ENCODE measurements at places on chromosomes 3 and 15.

GRCh38 chr3:58539626-58540025 lies 2.6 kb upstream of the ACOX2 start:
- no peak for DNase-seq

GRCh38 chr15:73660455-73660854 lies 23.7 kb upstream of the CD276 start:
- no peak for DNase-seq

DNA sequence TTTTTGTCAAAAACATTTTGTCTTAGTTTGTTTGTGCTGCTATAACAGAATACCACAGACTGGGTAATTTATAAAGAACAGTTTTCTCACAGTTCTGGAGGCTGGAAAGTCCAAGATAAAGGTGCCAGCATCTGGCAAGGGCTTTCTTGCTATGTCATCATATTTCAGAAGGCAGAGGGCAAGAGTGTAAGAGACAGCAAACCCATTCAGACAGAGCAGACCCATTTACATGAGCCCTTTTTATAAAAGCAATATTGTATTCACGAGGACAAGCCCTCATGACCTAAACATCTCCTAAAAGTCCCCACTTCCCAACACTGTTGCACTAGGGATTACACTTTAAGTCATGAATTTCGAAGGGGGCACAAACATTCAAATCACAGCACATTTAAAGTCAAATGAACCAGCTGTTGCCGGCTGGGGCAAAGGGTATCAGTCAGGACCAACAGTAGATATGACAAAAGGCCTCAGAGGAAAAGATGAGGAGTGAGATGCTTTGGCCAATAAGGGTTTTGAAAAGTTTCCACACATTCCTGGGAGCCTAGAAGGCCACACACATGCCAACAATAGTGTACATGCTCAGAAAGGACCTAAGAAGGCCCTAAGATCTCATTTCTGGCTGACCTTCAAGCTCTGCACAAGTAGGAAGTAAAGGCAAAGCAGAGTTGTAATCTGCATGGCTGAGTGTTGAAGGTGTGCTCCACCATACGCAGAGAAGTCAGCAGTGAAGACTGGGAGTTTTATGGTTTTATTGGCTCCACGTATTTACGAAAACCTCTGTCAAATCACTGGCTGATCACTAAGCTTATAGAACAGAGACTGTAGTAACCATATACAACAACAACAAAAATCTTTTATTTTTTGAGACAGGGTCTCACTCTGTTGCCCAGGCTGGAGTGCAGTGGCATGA lies 37.9 kb downstream of the UQCC5 start:
- DNase-seq = no peak

DNA sequence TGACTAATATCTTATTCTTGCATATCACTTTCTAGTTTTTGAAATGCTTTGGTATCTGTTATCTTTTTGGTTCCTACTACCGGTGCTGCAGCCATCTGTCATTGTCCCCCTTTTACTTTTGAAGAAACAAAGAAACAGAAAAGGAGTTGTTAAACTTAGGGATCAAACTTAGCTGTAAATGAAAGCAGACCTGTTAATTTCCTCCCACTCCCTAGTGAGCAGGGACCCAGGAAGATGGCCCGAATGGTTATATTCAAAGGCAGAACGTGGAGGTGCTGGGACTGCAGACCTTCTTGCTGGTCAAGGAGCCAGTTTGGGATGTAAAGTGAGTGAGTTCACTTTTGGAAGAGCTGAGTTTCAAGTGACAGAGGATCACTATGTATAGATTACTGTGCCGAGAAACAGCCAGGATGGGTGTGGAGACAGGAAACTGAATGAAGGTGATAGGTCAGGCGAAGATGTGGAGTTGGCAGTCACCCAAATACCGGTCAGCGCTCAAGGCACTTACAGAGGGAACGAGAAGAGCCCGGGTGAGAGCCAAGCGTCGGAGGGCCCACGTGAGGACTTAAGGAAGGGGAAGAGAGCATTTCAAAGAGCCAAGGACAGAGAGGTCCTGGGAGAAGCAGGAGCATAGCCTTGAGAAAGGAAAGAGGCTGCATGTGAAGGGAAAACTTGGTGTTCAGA lies 20.1 kb downstream of the KBTBD8 start:
- DNase-seq = no peak

DNA sequence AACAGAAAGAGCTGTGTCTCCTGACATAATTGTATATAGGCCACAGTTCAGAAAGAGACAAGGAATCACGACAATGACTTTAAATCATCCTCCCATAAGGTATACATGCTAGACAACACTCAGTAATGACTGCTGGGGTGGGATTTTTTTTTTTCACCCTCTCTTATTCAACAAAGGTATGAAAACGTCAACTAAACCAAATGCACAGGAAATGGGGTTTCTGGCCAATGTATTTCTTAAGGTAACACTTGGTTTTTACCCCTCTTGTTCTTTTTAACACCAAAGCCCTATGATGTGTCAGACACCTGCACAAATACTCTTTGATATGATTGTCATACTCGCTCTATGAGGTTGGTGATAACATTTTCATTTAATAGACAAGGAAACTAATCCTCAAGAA lies 78.3 kb downstream of the MCF2L2 start:
- DNase-seq = no peak

GRCh38 chr15:91880373-91880772 lies 26.9 kb downstream of the SLCO3A1 start:
- DNase-seq = no peak

- DNase-seq = no peak
These were observed 905 bp downstream of the HOMER2 start for GRCh38 chr15:82951472-82952157.

GRCh38 chr15:90660195-90660998 lies 56.7 kb upstream of the BLM start:
- peak; percentile 91 for DNase-seq

DNA sequence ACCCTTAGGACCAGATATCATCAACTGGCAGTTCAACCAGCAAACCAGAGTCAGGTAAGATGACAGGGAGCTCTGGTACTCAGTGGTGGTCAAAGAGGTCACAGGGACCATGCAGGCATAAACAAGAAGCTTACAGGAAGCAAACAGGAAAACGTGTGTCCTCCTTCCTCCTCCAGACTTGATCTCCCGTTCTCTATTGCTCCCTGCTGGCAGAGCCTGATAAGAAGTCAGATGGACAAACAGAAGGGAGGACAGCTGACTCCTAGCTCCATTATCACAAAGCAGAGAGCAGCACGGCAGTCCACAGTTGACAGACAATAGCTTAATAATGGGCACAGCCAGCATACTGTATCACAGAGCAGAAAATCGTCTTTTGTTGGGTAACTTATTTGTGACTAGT lies 156.5 kb upstream of the SLC2A2 start:
- DNase-seq = no peak

DNA sequence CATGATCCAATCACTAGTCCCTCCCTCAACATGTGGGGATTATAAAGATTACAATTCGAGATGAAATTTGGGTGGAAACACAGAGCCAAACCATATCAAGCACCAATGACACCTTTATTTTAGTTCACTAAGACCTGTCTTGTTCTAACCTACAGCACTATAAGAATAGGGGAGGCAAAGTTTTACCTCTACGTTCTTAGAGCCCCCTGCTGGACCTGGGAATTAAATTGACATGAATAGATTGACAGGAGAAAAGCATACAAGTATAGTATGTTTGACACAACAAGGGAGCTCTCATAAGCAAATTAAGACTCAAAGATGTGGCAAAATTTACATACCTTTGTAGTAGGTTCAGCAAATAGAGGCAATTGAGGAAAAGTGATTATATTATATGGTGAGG lies 974.4 kb upstream of the ALCAM start:
- DNase-seq = no peak

- DNase-seq = no peak
These were observed 3.6 kb upstream of the GLCE start for GRCh38 chr15:69156736-69157381.

DNA sequence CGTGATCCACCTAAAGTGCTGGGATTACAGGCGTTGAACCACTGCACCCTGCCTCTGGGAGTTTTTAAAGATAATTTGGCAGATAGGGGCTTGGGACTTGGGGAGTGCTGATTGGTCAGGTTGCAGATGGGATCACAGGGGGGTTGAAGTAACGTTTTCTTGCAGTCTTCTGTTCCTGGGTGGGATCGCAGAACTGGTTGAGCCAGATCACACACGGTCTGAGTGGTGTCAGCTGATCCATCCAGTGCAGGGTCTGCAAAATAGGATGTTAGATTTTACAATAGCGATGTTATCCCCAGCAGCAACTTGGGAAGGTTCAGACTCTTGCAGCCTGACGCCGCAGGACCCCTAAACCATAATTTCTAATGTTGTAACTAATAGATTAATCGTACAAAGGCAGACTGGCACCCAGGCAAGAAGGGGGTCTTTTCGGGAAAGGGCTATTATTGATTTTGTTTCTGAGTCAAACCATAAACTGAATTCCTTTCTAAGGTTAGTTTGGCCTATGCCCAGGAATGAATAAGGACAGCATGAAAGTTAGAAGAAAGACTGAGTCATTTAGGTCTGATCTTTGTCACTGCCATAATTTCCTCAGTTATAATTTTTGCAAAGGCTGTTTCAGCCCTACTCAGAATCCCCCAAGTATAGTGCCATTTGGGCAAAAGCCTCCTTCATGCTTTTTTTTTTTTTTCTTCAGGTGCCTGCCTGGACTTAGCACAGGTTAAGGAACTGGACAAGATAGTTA lies 1.5 kb upstream of the CA12 start:
- DNase-seq = no peak

DNA sequence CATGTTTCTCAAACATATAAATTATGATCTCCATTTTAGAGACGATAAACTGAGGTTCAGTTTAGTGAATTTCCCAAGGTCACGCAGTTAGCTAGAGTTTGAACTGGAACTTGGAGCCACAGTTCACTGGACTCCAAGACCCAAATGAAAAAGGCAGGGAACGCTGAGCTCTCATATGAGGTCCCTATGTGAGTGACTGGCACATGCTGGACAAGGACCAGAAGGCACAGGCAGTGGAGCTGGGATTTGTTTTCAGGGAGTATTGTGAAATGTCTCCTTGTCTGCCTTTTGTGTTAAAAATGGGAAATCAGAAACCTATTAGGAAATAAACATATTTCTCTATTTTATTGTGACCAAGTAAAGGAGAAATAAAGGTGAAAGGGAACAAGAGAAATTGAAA lies 63.5 kb downstream of the MESD start:
- no peak for DNase-seq

- no peak for DNase-seq
These were observed 187.5 kb downstream of the FNDC3B start for GRCh38 chr3:172226831-172227230.

GRCh38 chr3:65145680-65146079 lies 457.9 kb upstream of the ADAMTS9 start:
- DNase-seq = no peak

GRCh38 chr15:98390946-98391530 lies 257.3 kb upstream of the IGF1R start:
- no peak for DNase-seq

DNA sequence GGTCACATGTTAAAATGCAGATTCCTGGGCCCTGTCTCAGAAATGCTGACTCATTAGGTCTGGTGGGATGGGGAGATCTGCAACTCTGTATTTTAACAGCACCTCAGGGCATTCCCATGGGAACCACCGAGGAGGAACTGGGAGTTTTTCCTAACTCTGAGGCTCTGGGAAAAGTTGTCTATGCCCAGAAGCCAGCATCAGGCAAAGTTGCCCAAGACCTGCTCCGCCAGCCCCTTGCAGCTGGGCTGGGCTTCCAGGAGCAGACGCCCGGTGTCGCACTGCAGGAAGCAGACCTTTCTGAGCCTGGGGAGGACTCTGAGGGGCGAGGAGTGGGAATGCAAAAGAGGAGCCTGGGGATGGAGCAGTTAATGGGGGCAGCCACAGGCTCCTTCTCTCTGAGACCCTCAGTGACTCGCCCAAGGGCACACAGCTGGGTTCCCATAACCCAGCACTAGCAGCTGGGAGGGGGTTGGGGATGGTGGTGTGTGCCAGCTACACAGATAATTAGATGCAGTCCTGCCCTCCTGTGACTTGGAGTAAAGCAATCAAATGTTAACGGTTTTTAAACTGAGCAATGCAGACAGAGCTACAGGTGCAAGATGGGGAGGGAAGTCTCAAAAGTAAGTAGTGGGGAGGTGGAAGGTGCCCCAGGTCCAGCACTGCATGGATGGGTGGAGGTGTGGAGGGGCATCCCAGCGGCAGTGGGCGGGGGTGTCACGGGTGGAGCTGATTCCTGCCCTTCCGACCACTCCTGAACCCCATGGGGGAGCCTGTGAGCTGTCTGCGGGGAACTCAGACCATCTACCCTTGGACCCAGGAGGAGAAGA lies 100.4 kb downstream of the LSM3 start:
- no peak for DNase-seq

DNA sequence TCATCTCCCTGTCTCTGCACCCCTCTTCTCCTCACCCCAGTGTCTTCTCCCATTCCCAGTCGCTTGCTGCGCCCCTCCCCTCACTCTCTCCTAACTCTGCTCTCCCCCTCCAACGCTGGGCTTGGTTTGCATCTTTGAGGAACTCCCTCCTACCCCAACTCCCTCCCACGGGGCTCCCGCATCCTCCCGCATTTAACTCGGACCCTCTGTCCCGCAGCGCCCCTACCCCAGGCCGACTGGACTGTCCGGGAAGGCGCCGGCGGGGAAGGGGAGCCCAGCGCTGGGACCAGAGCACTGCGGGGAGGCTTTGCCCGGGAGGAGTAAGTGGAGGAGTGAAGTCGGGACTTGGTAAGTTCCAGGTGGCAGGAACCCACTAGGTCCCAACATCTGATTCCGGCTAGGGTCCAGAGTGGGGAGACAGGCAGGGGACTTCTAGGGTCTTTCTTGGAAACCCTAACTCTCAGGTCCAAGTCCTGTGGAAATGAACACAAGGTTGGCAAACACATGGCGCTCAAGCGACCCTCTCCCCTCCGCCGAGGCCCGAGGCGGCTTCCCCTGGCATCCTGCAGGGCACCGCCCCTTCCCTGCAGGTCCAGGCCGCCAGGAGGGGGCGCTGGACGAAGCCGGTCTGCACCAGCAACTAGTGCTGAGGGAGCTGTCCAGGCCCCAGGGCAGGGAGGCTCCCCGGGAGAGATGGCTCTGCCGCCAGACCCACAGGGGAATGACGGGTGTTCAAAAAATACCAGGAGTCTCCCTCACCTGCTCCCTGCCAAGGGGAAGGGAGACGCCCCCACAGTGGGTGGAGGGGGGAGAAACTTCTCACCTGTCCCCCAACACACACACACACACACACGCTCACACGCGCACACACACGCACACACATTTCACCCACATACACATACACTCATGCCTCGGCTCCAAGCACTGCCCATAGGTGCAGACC lies 53.2 kb downstream of the LHFPL4 start:
- DNase-seq = peak; percentile 66
